ENCODE measurements at places on chromosomes 5 and 9.

DNA sequence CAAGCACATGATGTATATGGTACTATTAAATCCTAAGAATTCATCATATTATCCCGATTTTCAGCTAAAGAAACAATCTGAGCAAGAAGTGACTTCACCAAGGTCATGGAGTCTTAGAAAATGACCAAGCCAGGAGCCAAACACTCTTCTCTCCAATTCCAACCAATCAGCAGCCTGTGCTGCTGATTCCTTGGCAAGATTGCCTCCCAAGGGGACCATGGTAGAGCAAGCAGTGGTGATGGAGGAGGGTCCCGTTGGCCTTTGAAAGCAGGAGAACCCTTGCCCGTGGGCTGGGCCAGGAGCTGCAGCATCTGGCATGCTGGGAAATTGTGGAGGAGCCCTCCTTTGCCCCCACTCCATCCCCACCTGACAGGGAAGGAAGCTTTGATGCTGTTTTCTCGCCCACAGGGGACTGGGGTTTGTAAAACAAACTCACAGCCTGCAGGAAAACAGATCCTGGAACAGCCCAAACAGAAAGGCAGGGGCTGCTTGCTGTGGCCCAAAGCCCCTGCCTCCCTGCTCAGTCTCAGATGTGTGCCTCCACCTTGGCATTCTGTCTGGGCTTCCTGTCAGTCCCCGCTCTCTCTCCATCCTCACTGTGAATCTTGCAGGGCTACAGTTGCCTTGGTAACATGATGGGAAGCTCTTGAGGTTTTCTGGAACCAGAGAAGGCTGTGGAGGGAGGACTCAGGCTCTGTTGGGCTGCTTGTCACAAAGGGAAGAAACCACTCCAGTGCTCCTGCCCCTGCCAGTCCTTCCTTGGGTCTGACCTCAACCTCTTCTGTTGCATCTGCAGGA lies 70.8 kb upstream of the HSPA9 start:
- no peak for DNase-seq

GRCh38 chr5:135012033-135012588 lies 21.9 kb downstream of the PITX1 start:
- no peak for DNase-seq

DNA sequence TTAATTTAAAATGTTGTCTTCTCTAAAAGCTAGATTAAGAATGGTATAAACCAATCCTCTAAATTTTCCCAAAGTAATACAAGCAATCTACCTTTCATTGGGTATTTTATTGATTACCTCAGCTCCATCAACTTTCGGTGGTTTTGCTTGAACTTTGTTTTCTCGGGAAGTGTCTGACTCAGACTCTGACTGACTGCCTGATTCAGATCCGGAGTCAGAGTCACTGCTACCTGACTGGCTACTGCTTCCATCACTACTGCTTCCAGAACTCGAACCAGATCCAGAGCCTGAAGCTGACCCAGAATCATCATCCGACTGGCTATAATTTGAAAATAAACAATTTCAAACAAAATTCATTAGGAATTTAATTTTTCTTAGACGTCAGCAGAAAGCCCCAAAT lies 24.0 kb downstream of the CHD1 start:
- no peak for DNase-seq

DNA sequence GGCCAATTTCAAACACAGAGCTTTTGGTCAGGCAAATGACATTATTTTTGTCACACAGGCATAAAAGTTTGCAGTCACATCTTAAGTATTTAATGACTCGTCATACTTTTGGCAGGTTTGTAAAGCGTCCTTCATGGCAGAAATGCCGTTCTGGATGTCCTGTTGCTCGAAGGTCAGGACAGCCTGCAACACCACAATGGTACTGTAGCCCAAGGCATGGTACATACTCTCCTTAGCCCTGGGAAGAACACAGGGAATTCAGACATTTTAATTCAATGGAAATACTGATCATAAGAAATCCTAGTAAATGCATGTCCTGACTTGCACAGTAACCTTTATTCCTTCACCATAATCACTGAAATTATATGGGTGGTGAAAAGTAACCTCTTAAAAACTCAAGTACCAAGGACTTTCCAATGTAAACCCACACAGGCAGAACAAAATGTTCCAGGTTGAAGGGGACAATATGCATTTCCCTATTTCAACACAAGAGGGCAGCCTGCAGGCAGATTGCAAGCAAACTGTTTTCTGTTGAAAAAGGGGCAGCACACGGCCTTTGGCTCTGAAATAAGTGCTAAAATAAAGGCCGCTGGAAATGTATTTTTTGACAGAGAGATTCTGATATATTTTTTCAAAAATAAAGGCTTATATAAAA lies 95.7 kb downstream of the TTC39B start:
- DNase-seq: peak; percentile 80

- DNase-seq: no peak
These were observed 246.0 kb upstream of the KIF2A start for GRCh38 chr5:62059960-62060359.

- no peak for DNase-seq
These were observed 54.6 kb upstream of the KCNIP1 start for GRCh38 chr5:170449232-170449631.

- DNase-seq: no peak
These were observed 206.0 kb downstream of the SGCD start for GRCh38 chr5:156532921-156533320.

- DNase-seq: no peak
These were observed 16.2 kb downstream of the MTREX start for GRCh38 chr5:55324006-55324405.

DNA sequence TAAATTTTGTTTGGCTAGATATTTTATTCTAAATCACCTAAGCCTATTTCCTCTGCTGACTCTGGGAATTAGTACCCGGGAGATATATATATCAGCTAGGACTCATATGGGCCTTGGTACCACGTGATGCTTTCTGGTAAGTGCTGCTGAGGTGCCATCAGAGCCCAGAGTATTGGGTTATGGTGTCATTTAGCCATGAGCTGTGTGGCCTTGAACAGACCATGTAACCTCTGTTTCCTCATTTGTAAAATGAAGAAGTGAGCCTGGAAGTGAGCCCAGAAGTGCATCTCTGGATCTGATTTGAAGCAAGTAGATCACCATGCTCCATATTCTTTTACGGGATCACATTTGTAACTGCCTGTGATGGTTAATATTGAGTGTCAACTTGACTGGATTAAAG lies 126.1 kb downstream of the GPBP1 start:
- DNase-seq: no peak

- DNase-seq: no peak
These were observed 244.0 kb downstream of the SEC61B start for GRCh38 chr9:99466104-99466503.

- DNase-seq: no peak
These were observed 22.5 kb upstream of the LAMC3 start for GRCh38 chr9:130986356-130986965.

DNA sequence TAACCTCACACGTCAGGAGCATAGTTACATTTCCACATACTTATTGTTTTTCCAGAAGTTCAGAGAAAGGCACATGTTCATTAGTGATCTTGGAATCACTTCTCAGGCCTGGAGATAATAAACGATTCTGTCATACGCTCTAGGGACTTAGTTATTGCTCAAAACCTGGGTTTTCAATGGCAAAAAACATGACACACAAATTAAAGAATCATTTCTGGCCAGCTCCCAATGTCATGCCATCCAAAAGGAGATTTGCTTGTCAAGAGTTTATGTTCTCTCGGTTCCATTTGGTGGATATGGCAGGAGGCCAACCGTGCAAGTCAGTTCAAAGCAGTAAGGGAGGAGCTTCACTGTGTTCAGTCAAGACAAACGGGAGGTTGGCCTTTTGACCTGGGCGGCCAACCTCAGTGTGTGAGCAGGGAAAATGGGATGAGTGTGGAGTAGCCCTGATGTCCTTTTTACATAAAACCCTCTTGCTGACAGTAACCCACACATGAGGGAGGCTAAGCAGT lies 123.4 kb downstream of the NXNL2 start:
- DNase-seq: no peak

- no peak for DNase-seq
These were observed 471.1 kb upstream of the MPDZ start for GRCh38 chr9:13750639-13751038.

GRCh38 chr9:69421908-69422801 lies 97.1 kb downstream of the ENTREP1 start:
- peak; percentile 57 for DNase-seq

DNA sequence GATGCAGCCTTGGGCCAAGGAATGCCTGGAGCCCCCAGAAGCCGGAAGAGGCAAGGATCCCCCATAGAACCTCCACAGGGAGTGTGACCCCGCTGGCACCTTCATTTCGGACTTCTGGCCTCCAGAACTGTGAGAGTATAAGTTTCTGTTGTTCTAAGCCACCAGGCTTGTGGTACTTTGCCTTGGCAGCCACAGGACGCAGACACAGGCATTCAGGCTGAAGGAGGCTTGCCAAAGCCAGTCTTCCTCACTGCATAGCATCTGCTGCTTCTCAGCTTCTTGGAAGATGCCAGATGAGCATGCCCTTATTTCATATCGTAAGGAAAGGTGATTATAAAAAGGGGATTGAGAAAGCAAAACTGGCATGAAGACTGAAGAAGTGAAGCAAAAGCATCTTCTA lies 61.1 kb upstream of the TAS2R1 start:
- no peak for DNase-seq

DNA sequence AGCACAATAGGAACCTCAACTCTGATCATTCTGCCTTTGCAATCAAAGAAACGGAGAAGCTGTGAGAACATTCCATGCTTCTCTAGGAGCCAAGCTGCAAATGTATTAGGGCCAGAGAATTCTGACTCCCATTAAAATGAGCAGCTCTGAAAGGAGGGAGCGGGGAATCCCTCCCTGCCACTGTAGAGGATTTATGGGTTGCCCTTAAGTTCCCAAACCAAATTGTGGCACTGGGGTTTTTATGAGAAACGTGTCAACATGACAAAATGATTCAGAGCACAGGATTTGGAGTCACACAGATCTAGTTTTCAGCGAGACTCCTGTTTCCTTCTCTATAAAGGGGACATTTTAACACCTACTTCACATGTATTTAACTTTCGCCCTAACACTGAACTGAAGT lies 1.8 kb downstream of the IL6ST start:
- DNase-seq: no peak

DNA sequence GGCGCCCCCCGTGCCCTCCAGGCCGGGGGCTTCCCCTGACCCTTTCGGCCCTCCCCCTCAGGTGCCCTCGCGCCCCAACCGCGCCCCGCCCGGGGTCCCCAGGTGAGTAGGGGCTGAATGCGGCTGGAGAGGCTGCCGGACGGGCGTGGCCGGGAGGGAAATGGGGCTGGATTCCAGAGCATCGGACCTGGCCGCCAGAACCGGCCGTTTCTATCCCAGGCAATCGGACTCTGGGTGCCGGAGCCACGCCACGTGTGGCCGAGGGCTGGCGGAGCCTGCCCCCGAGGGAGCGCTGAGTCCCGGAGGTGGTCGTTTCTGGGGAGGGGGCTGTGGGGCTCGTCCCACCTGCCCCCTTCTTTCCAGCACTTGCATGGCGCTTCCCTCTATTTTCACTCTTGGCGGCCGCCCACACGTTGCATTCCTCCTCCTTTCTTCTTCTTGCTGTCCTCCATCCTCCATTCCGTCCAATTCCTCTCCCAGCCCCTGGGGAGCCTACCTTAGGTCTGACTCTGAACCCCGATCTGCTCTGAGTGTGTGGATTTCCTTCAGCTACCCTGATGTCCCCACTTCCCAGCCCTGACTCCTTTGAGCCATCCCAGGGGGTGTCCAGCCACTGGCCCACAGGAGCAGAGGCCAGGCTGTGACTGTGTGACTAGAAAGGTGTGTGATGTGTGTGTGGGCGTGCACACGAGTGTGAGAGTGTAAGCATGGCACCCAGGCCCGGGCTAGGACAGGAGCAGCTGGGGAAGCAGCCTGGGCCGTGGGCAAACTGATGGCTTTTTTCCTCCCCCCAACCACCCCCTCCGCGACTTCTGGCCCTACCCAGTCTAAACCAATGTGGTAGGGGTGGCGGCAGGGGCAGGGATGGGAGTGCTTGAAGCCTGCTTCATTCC lies 24.7 kb downstream of the GOLGA2 start:
- no peak for DNase-seq

DNA sequence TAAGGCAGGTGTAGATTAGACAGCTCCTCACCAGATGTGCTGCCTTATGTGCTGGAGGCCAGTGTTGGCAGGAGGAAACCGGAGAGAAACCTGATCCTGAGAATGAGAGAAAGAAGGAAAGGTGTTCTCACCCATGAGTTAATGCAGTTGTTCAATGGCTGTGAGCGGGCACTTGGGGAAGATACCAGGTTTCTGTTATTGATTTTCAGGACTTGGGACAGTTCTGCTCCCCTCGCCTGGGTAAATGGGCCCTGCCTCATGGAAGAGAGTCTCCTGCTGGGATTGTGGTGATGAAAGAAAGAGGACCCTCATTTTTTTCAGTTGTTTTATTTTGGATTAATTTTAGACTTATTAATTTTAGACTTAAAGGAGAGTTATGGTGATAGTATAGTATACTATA lies 59.5 kb downstream of the EGFLAM start:
- DNase-seq: no peak

GRCh38 chr9:115006660-115007059 lies 76.3 kb upstream of the TNFSF8 start:
- no peak for DNase-seq

GRCh38 chr5:51599587-51599986 lies 216.3 kb downstream of the ISL1 start:
- no peak for DNase-seq

DNA sequence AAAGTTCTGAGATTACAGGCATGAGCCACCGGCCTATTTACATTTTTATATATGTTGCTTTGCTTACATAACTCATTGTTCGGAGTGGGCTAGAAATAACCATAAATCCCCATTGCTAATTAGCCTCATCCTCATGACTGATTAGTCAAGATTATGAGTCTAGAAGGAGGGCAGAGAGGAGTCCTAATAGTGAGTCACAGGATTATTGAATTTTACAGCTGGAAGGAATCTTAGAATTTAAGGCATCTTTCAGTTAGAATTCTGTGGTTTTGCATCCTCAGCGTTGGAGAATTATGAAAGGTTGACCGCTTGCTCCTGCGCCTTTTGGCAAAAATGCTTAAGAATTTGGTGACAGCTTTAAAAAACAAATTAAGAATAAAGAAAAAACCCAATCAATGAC lies 2.6 kb upstream of the PBX3 start:
- DNase-seq: no peak

- no peak for DNase-seq
These were observed 169.5 kb upstream of the HAPLN1 start for GRCh38 chr5:83889971-83890745.

DNA sequence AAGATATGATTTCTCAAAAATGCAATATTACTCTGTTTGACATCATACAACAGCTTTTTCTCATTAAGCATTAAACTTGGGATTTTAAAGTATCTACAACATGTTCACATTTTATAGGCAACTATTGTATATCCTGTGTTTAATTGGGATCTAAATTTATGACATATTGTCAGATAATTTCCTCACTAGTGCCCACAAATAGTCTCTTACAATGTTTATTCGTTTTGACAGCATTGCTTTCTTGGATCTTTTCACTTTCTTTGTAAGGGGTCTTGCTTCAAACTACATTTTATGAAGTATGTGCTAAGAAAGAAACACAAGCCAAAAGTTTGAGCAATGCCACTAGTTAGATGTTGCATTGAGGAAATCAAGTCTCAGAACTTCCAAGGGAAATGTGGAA lies 285.1 kb downstream of the TMEM167A start:
- DNase-seq: no peak

Data from mucosa of gallbladder (tissue), 1 donor.